Neural cell (in vitro differentiated cells): ENCODE measurements at places on chromosomes 3 and 15. TPM values are rescaled to one million over a fixed set of nuclear protein-coding genes. Genes with fewer than 3 reads are reported as not detected.

Gene GRAMD2A
- polyA plus RNA-seq = 1.9 and 3.2 TPM in 2 replicates

Gene GNAT1
- polyA plus RNA-seq = not detected in 2 replicates

Gene DZIP3
- 52.5 and 58.7 TPM in 2 replicates for polyA plus RNA-seq

Gene DAPK2
- 0.18 and 0.78 TPM in 2 replicates for polyA plus RNA-seq
